ENCODE measurements at places on chromosomes 7 and 10.

GRCh38 chr7:143735962-143736361, 21.5 kb downstream of the CTAGE6 start:
- DNase-seq: no peak

GRCh38 chr7:120695848-120696247, 162.1 kb downstream of the TSPAN12 start:
- DNase-seq: no peak

DNA sequence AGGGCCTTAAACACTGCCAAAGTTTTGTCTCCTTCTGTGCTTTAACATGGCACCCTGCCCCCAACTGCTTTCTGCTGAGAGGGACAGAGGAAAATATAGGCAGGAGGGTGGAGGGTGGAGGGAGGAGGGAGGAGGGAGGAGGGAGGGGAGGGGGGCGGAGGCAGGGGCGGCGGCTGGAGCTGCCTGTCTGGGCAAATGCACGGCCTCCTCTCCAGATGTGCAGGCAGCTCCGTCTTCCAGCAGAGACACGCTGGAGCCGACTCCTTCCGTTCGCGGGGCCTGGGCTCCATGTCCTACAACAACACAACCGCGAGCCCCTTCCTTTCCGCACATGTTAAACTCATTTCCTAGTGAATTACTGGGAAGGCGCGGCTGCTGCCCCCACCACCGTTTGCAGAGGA, 14.2 kb downstream of the EBF3 start:
- no peak for DNase-seq

GRCh38 chr10:56298941-56299340, 62.1 kb downstream of the ZWINT start:
- DNase-seq: no peak

- DNase-seq: no peak
Measured at GRCh38 chr7:40604601-40605438, 470.0 kb downstream of the SUGCT start.

- DNase-seq: no peak
Measured at GRCh38 chr7:75656740-75657139, 82.0 kb downstream of the HIP1 start.

GRCh38 chr10:33492701-33493345, 158.4 kb upstream of the NRP1 start:
- DNase-seq: no peak

DNA sequence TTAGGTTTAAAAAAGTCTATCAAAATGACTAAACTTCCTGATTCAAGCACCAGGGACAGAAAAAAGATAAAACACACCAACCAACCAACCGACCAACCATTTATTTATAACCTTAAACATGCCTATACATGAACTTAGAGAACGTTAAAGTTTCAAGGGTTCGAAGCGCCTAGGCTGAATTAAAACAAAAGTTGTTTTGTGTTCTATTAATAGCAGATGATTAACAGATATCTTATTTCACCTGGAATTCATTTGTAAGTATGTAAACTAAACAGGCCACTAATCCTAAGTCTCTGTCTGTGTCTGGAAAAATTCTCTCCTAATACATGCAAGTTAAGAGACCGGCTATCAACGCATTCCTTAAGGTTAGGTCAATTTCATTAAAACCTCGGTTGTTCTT, 1.4 kb downstream of the BAIAP2L1 start:
- DNase-seq: no peak

GRCh38 chr7:90262438-90262837, 17.5 kb downstream of the CFAP69 start:
- DNase-seq: no peak

DNA sequence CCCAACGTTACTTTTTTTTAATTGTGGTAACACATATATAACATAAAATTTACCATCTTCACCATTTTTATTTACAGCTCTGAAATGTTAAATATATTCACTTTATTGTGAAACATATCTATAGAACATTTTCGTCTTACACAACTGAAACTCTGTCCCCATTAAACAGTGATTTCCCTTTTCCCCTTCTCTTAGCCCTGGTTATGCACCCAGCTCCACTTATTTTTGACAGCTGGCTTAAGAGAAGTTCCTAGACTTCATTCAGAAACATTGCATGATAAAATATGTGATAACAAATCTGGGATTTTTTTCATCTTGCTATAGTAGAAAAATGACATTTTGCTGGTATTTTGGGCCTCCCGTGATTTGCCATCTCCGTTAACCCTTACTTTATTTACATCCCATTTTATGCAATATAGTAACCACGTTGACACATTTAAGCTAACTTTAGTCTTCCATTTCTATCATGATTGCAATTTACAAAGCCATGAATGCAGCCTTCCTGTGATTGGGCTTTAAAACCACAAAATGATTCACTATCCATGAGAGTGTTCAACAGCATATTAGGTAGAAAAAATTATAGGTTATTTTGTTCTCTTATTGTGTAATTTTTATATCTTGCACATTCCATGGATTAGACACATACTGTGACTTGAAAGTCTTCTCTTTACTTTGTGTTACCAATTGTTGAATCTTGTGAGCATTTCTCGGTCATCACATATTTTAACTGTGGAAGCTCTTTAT, 139.6 kb downstream of the SND1 start:
- DNase-seq: no peak

DNA sequence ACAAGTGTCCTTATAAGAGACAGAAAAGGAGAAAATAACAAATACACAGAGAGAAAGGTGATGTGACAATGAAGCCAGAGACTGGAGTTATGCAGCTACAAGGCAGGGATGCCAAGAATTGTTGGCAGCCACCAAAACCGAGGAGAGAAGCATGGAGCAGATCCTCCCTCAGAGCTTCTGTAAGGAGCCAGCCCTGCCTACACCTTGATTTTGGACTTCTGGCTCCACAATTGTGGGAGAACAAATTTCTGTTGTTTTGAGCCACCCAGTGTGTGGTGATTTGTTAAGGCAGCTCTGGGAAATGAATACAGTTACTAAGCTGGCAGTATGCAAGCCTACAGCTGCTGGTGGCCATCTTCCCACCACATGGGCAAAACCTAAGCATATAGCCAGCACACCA, 163.6 kb downstream of the GRM8 start:
- no peak for DNase-seq

DNA sequence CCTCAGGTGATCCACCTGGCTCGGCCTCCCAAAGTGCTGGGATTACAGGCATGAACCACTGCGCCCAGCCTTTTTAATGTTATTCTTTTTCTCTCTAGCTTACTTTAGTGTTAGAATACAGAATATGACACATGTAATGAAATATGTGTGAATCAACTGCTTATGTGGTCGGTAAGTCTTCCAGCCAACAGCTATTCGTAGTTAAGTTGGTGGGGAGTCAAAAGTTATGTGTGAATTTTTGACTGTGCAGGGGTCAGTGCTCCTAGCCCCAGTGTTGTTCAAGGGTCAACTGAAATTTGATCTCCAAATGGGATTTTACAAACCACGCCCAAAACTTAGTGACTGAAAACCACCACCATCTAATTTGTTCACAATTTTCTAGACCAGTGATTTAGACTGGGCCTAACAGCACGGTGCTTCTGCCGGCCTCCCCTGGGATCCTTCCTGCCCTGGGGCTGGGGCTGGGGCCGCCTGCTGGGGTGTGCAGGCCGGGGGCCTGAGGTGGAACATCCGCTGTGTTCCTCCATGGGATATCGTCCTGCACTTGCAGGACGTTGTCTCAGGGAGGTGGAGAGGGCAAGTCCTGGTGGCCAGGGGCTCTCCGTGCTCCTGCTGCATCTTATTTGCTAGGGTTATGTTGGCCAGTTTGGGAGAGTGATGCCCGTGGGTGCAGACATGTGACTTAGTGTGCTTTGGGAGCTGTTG, 24.5 kb upstream of the GRB10 start:
- no peak for DNase-seq

- DNase-seq: no peak
Measured at GRCh38 chr10:113390896-113391295, 162.0 kb upstream of the HABP2 start.

DNA sequence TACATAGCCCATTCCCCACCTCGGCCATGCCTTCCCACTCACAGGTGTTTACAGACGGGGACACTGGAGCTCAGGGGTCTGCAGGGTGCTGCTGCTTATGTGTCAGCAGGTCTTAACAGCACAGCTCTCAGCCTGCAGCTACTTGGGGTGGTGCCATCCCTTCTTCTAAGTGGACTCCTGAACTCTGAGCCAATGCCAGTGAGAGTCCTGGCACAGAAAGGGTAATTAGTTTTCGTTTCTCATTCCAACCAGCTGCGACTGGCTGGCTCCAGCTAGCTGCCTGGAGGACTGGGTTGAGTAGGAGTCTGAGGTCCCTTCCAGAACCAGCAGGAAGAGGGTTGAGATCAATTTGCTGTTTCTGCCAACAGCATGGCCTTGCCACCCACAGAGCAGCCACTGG, 88.3 kb upstream of the AGK start:
- DNase-seq: peak; percentile 8

GRCh38 chr7:157402388-157402703, 65.5 kb downstream of the DNAJB6 start:
- no peak for DNase-seq

DNA sequence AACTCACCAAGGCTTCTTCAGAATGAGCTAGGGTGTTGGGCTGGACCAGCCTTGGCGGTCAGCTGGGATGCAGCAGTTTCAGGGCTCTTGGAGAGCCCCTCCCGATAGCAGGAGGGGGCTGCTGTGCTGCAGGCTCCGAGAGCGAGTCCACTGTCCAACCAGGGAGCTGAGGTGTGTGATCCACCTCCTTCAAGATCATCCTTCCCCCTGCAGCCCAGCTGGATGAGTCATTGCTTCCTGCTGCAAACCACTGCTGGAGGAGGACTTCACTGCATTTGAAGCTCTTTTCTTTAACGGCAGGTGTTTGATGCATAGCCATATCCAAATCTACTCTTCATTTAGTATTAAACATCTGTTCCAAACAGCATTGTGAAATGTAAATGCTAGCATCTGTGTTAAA, 54.2 kb upstream of the EBF3 start:
- no peak for DNase-seq

DNA sequence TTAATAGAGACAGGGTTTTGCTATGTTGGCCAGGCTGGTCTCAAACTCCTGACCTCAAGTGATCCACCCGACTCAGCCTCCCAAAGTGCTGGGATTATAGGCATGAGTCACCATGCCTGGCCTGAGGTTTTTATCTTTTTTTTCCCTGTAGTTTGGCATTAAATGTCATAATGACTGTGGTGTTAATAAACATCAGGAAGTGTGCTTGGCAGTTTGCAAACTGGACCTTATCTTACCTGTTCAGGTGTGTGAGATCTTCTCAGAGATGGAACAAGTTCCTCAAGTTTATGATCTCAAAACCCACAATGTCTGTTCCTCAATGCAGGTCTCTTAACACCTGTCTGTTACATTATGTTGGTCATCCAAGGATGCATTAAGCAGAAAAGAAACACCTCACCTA, 80.0 kb downstream of the ARID5B start:
- DNase-seq: no peak

- DNase-seq: no peak
Measured at GRCh38 chr7:90520484-90520883, 51.0 kb downstream of the PTTG1IP2 start.

DNA sequence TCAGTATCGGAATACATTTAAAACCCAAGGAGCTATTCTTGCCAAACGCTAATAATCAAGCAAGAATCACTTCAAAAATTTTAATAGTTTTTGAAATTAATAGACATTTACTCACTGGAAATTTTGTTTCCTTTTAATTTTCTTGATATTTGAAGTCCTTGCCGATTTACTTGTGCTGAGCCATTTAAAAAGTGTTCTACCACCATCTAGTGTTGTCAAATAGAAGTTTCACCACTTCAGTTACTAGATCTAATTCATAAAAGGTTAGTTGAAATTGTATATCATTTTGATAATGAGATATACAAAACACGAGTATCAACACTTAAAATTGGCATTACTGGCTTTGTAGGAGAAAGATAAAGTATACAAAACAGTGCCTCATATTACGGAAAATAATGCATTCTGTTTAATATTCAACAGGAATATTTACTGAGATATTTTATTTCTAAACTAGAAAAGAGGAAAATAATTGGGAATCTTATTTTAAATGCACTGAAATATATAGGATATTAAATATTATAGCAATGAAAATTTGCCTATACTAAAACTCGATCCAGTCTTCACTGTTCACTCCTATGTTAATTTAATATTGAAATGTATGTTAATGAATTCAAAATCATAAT, 664.8 kb upstream of the SEMA3D start:
- no peak for DNase-seq

- no peak for DNase-seq
Measured at GRCh38 chr7:111173990-111174389, 83.1 kb downstream of the LRRN3 start.

DNA sequence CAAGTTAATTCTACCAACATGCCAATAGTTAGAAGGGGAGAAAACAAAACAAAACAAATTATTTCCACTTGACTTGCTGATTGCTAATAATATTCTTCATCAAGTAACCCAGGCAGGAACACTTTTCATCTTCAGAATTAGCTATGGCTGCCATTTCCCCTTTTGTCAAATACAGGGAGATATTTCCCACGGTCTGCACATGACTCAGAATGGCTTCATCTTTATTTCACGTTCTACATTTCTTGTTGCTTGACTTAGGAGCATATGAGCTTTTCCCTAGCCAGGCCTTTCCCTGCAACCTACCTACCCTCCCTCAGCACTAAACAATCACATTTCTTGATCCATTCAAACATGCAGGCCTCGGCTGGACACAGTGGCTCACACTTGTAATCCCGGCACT, 6.5 kb downstream of the CPVL start:
- DNase-seq: no peak

- DNase-seq: no peak
Measured at GRCh38 chr7:36794689-36795088, 70.4 kb upstream of the AOAH start.

GRCh38 chr10:14751014-14751896, 23.4 kb downstream of the FAM107B start:
- no peak for DNase-seq

- DNase-seq: no peak
Measured at GRCh38 chr10:13587391-13587790, 626 bp downstream of the PRPF18 start.

DNA sequence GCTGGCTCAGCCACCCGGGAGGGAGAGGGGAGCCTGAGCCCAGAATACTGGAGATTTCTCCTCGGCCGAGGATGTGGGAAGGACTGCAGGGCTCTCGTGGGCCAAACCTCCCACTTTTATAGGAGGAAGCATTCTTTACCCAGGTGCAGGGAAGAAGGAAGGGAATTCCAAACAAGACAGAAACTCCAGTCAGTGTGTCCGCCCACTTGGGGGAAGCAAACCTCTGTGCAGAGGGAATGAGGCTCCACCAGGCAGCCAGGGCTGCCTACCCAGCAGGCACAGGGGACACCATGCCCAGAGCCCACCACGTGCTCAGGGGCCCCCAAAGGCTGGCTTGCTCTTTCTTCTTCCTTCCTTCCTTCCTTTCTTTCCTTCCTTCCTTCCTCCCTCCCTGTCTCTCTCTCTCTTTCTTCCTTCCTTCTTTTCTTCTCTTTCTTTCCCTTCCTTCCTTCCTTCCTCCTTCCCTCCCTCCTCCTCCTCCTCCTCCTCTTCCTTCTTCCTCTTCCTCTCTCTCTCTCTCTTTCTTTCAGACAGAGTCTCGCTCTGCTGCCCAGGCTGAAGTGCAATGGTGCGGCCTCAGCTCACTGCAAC, 15.4 kb upstream of the FZD9 start:
- no peak for DNase-seq

Measured in nucleus accumbens (tissue), 56 donors.